ENCODE measurements at places on chromosomes 7 and 10.

- no peak for DNase-seq
Observed at GRCh38 chr10:132461683-132462231, 64.8 kb downstream of the PWWP2B start.

DNA sequence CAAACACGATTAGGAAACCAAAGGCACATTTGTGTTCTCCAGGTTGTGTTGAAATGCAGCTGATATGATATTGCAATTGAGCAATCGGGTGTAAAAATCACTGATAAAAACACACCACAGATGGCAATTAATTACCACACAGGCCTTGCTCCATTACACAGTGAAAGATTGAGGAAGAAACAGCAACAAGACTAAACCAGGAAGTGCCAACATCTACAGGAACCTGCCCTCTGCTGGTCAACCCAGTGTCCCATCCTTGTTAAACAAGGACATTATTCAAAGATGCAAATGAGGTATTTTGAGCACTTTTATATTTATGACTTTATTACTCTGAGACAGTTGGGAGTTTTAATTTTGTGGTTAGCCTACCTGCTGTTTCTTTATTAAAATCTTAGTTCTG lies 765.6 kb upstream of the GHITM start:
- DNase-seq, result no peak

DNA sequence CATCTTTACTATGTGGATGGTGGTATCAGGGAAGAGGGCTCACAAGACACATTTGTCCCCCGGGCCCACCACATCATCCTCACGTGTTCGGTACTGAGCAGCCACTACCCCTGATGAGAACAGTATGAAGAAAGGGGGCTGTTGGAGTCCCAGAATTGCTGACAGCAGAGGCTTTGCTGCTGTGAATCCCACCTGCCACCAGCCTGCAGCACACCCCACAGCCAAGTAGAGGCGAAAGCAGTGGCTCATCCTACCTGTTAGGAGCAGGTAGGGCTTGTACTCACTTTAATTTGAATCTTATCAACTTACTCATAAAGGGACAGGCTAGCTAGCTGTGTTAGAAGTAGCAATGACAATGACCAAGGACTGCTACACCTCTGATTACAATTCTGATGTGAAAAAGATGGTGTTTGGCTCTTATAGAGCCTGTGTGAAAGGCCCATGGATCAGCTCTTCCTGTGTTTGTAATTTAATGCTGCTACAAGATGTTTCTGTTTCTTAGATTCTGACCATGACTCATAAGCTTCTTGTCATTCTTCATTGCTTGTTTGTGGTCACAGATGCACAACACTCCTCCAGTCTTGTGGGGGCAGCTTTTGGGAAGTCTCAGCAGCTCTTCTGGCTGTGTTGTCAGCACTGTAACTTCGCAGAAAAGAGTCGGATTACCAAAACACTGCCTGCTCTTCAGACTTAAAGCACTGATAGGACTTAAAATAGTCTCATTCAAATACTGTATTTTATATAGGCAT lies 9.1 kb upstream of the CSGALNACT2 start:
- peak; percentile 46 for DNase-seq

- no peak for DNase-seq
Observed at GRCh38 chr7:14294637-14295036, 305.2 kb upstream of the ETV1 start.

DNA sequence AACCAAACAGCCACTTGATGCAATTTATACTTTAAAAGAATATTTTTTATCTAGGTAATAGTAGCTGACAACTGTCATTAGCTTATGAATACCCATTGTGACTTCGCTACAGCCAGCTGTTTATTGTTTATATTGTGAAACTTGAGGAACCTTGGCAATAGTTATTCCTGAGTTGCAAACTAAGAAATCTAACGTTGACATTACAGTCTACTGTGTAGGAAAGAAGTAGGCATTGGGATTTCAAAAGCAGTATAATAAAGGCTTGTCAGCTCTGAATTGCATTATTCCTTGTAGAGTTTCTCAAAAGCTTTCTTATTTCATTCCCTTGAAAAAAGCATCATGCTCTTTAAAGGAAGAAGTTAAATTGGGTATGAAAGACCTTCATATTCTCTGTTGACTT lies 42.7 kb upstream of the OIT3 start:
- no peak for DNase-seq

- DNase-seq, result no peak
Observed at GRCh38 chr7:155449008-155449868, 8.7 kb upstream of the EN2 start.
